ENCODE measurements at places on chromosomes 12 and 14.

- DNase-seq, result no peak
These were observed 20.1 kb downstream of the SERPINA3 start for GRCh38 chr14:94632305-94632590.

- DNase-seq, result no peak
These were observed at the start of gene RASSF9 for GRCh38 chr12:85836197-85837090. Gene RASSF9 (minus strand): TSS chr12:85836409. CDS start chr12:85836201, 208 bp downstream.

GRCh38 chr12:64756376-64756775 lies 2.8 kb downstream of the GNS start:
- no peak for DNase-seq

DNA sequence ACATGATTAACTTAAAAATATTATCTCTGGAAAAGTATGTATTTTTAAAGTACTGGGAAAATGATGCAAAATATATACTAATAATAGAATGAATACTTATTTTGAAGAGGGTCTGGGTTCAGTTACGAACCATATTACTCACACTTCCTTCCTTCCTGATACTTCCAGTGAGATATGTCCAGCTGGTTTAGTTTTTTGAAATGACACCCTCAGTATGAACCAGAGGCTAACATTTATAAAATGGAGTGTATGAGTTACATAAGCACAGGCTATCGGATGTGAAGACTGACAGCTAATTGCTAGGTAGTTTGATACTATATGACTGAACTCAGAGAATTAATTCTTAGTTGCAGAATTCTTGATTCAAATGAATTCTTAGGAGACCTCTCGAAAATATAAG lies 122.9 kb downstream of the OTOGL start:
- DNase-seq, result no peak

- no peak for DNase-seq
These were observed 249.5 kb upstream of the DCN start for GRCh38 chr12:91432089-91432488.

- no peak for DNase-seq
These were observed 48.8 kb upstream of the GPR68 start for GRCh38 chr14:91293281-91293680.

GRCh38 chr12:62016021-62016420 lies 244.2 kb upstream of the USP15 start:
- no peak for DNase-seq

DNA sequence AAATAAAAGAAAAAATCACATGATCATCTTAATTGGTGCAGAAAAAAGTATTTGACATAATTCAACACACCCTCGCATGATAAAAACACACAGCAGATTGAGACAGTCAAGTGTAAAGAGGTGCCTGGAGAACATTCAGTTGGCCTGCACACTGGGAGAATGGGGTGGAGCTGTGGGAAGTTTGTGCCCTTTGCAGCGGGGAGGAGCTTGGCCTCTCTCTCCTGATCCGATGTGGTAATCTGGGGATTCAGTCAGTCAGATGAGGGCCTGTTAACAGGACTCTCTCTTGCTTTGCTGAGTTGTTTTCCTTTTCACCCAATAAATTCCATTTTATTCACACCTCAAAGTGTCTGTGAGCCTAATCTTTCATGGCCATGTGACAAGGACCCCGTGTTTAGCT lies 5.9 kb downstream of the SERPINA6 start:
- no peak for DNase-seq

DNA sequence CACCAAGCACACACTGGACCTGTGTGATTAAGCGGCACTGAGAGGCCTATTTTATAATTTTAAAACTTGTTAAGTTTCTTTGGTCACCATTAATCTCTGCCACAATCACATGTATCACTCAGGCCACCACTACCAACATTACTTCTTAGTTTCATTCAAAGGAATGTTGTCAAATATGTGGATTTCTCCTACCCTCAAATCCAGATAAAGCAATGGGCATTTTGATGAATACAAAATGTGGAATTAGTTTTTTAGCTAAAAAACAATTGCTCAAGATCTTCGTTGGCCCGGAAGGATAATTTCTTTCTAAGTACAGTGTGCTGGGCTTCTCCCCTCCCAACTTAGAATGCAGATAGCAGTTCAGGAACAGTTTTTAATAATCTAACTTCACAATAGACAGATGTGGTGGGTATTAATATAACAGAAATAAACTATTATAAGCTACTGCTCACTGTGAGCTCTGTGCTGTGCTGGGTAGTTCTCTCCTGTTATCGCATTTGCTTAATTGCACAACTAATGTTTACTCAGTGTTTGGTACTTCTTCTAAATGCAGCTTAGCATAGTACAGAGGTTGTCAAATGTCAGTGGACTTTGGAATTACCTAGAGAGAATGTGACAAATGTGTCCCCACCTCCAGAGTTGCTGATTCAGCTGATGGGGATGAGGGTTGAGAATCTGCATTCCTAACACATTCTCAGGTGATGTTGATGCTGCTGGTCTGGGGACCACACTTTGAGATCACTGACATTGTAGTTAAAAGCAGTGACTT lies 266.7 kb upstream of the AMIGO2 start:
- no peak for DNase-seq

GRCh38 chr14:58513272-58513671 lies 85.8 kb downstream of the KIAA0586 start:
- DNase-seq, result no peak

- DNase-seq, result no peak
These were observed 144.6 kb downstream of the SSPN start for GRCh38 chr12:26339976-26340375.

- no peak for DNase-seq
These were observed 82.4 kb downstream of the IPO8 start for GRCh38 chr12:30613119-30613830.

DNA sequence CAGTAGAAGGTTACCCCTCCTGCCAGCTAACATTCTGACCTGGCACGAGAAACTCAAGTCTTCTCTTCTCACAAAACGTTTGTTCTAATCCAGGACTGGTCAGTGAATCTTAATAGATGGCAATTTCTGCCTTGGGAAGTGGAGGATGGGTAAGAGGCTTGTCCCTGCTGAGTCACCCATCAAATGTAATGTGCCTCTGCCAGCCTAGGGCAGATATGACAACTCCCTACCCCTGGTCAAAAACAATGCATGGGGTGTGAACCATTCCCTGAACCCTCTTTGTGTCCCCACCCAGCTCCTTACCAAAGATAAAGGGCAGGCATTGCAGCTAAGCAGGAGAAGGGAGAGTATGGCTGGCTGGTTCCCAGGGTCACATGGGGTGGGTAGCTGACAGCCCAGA lies 1052.9 kb downstream of the GALC start:
- DNase-seq, result no peak

- DNase-seq, result no peak
These were observed 18.6 kb downstream of the CINP start for GRCh38 chr14:102344084-102344483.

- no peak for DNase-seq
These were observed 377.1 kb upstream of the NOVA1 start for GRCh38 chr14:26974965-26975364.

- DNase-seq, result no peak
These were observed 5.6 kb upstream of the ADGRD1 start for GRCh38 chr12:130948136-130948535.

DNA sequence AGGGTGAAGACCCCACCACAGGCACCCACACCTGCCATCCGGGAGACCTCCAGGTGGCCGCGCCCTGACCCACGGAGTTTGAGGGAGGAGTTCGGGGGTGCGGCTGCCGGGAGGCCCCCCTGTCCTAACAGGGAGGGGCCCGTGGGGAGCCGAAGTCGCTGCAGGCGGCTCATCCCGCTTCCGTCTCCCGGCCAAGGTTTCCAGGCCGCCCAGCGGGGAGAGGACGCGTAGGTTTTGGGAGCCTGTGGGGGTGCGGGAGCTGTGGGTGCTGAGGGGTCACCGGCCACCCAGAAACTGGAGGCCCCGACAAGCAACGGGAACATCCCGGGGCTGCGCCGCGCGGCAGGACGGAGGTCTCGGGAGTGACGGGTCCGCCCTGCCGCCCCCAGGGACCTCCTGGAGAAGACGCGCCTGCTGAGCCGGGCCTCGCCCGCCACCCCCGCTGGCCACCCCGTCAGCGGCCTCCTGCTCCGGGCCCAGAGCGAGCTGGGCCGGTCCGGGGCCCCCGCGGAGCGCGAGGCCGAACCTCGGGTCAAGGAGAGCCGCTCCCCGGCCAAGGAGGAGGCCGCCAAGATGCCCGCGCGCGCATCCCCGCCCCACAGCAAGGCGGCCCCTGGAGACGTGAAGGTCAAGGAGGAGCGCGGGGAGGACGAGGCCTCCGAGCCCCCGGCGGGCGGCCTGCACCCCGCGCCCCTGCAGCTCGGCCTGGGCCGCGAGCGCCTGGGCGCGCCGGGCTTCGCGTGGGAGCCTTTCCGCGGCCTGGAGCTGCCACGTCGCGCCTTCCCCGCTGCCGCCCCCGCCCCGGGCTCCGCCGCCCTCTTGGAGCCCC lies 27.6 kb downstream of the LRCOL1 start:
- DNase-seq, result no peak

- no peak for DNase-seq
These were observed 3.5 kb downstream of the SLC35E3 start for GRCh38 chr12:68749443-68749842.

DNA sequence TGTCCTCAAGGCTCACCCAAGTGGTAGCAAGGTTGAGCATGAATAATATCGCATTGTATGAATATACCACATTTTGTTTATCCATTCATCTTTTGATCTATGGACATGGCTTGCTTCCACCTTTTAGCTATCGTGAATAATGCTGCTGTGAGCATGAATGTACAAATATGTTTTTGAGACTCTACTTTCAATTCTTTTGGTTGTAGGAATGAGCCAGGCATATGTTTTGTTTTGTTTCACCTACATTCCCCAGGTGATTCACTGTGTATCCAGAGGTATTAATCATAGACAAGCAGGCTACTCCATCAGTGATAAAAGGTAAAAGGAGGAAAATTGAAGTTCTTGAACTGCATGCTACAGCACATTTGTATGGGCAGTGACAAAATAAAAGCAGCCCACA lies 35.8 kb downstream of the CDKL1 start:
- DNase-seq, result no peak

DNA sequence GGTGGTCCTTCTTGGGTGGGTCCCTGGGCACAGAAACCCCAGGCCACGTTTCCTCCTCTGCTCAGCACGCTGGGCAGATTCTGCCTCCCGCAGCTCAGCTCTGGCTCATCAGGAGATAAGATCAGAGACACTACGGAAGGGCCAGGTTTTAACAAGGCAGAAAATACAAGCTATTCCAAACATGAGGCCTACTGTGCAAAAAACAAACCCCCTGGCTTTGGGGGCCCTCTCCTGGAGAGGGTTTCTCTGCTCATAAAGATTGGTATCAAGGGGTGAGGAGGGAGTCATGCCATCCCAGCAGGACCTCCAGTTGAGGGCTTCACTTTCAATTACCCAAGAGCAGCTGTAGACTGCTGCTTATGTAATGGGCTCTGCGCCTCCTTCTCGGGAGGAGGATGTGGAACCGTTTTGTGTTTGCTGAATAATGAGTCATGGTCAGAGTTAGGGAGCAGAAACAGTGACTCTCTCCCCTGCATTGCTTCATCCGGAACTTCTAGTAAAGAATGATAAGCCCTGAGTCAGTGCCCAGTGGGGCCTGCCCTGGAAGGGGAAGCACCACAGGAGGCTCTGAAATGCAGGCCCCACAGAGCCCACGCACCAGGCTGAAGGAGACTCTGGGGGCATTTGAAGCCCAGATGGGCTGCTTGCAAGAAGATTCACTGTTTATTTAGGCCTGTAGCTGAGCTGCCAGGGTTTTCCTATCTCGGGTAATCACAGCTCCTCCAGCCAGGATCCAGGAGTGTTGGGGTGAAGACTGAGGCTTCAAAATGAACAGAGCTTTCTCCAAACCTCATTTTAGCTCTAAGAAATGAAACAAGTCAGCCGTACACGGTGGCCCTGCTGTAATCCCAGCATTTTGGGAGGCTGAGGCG lies 79.3 kb downstream of the SSPN start:
- no peak for DNase-seq

DNA sequence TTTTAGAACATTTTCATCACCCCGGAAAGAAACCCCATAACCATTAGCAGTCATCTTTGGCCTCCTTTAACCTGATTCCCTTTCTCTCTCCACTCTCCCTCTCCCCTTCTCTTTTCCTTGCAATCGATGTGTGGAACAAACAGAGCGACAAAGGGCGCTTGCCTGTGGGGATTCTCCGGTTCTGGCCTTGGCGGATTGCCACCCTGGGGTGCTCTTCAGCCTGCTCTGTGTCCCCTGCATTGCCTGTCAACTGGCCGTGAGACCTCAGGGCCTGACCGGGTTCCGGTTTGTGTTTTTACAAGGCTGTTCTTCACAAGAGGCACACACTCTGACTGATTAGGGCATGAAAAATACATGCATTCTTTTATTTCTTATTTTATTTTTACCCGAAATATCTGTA lies 27.8 kb downstream of the LRTM2 start:
- no peak for DNase-seq

DNA sequence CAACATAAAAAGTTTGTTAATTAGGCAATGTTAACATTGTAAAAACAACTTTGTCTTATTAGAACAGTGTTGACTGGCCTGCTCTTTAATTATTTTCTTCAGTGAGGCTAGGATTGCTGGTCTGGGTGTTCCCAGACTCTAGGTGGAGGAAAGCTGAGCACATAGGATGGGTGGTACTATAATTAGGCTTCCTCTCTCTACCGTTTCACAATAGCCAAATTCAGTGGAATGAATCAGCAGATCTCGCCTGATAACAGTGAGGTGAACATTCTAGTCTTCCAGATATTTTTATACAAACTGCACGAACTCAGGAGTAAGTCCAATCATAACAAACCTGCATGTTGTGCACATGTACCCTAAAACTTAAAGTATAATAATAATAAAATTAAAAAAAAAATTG lies 11.9 kb downstream of the PTGDR start:
- no peak for DNase-seq

- DNase-seq, result peak; percentile 57
These were observed 3.3 kb downstream of the ARHGAP9 start for GRCh38 chr12:57476162-57476992.

- DNase-seq, result no peak
These were observed 244.4 kb downstream of the ZFP36L1 start for GRCh38 chr14:68548194-68549076.

DNA sequence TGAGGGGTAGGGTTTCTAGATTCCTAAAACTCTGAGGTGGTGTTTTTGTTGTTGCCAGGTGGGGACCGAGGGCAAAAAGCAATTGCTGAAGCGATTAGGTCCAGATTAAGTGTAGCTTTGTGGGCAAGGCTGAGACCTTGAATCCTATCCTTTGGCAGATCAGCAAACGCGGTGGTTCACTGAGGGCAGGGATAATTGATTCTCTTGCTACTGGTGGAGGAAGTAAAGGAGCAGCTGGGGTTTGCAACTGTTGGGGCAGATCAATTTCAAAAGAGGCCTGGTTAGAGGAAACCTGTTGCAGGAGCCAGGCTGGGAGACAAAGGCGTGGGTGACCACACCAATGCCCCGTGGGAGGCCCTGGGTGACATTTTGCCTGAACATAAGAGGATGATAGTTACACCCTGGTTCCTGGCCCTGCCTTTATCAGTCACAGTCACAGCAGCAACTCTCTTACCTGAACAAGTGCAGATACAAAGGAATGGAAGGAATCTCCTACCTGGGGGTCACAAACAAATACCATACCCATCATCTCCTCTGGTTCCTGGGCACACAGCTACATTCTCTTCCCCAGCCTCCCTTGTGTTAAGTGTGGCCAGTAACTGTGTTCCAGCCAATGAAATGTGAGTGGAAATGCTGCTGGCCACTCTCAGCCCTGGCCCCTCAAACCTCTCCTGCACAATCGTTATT lies 43.3 kb upstream of the RASSF3 start:
- no peak for DNase-seq

GRCh38 chr14:79705126-79705894 lies 506.0 kb downstream of the DIO2 start:
- no peak for DNase-seq

GRCh38 chr12:132723015-132723763 lies 12.5 kb downstream of the PGAM5 start:
- no peak for DNase-seq

All from stimulated activated CD4-positive, alpha-beta T cell treated with anti-CD3 and anti-CD28 coated beads, TNF-alpha, amount 100 ng/mL, for 1 hour (primary cell).